Activated CD4-positive, alpha-beta T cell treated with anti-CD3 and anti-CD28 coated beads, Interleukin-2, amount 50 U/mL, for 24 hours (primary cell): ENCODE measurements at places on chromosomes 2 and 18.

DNA sequence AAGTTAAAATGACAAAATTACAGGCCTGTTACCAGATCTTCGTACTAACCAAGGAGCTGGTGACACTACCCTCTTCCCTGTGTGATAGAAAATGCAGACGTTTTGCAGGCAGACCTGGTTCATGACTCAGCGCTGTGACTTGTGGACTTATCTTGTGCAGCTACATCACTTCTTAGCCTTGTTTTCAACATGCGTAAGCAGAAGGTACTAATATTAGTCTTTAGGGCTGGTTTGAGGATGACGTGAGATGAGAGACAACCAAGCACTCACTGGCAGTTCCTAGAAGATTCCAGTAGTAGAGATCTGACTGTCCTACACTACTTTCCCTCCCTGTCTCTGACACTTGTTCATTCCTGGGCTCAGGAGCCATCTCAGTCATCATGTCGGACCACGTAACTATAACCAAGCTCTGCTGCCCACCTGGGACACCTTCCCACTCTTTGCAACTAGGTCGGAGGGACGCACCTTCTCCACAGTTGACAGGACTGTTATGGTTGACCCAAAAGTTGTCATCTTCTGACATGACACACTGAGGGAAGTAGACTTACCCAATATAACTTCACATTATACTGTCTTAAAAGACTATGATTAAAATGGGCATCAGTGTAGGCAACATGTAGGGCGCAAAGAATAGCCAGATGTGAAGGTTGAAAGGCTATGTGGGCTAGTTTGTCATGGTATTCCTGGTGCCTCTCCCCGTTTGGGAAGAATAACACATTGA lies 64.8 kb downstream of the TNFRSF11A start:
- no peak for DNase-seq

DNA sequence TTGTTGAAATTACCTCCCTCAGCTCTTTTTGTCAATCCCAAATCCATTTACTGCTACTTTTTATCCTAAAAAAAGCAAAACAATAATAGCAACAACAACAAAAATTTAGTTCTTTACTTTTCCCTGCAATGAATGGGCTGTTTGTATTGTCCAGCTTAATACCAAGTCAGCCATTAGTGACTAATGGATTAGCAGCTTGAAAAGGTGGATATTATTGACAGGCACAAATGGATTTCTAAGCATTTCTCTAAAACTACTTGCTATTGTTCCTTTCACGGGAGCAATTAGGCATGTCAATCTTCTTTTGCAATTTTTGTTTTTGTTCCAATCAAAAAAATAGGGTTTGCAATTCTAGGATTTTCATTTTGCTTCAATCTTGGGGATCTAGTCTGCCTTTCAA lies 32.1 kb upstream of the SPAG16 start:
- DNase-seq = no peak

DNA sequence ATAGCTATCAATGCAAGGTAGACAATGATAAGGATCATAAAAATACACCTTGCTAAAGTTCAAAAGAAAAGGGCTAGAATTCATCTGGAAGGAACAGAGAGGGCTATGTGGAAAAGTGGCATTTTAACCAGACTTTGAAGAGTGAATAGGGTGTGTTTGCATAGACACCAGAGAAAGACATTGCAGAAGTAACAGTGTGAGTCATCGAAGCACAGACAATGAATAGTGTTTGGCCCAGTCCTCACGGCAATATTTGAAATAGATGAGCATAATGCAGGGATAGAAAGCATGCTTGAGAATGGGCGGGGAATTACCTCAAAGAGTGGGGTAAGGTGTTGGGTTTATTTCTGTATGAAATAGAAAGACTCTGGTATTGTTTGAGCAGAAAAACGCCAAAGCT lies 24.2 kb downstream of the MYT1L start:
- no peak for DNase-seq

DNA sequence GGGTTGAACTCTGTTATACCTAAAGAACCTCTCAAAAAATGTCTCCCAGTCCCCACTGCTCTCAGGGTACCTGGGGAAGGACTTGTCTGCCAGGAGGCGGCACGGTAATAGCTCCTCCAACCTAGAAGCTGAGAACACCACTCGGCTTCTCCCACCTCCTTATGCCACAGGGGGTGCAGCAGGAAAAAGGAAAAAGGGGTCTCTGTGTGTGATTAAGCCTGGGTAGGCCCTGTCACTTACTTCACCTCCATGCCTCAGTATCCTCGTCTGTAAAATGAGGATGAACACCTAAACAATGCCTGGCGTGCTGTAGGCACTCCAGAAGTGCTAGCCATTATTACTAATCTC lies 76.6 kb downstream of the EMX1 start:
- DNase-seq = no peak

DNA sequence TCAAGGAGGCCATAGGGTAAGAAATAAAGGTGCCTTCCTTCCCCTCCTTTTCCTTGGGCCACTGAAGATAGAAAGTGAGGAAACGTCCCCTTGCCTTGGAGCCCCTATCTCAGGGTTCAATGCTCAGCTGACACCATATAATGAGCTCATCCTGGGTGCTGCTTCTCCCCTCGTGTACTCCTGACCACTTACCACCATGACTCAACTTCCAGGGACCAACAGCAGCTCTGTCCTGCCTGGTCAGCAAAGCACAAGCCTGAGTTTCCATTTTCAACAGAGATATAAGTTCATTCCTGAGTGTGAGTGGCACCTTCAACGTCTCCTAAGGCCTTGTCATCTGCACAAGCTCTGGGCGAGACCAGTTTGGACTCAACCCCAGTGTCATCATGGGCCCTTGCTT lies 151.2 kb downstream of the CAPN13 start:
- no peak for DNase-seq

GRCh38 chr18:54250846-54251261 lies 18.5 kb upstream of the POLI start:
- DNase-seq = no peak

DNA sequence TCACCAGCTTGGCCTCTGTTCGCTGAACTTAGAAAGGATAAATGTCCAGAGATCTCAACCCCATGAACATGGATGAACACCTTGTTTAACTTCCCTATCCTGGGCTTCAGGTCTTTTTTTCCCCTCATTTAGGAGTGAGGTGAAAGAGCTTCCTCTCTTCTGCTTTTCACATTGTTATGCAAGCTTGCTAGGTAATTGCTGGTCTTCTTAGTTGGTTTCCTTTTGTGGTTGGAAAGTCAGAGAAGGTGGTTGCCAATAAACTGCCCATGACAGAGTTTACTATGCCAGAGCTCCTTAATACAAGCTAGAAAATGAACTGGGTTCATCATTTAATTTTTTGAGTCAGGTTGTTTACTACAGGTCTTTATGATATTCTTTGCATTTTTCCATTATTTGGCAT lies 16.6 kb downstream of the SLC9A4 start:
- DNase-seq = no peak

GRCh38 chr2:153971250-153971649 lies 99.5 kb downstream of the GALNT13 start:
- DNase-seq = no peak

- DNase-seq = no peak
Observed at GRCh38 chr2:6394276-6394675, 471.4 kb downstream of the CMPK2 start.

GRCh38 chr2:53334610-53335009 lies 433.0 kb upstream of the CHAC2 start:
- no peak for DNase-seq

GRCh38 chr18:45024357-45025088 lies 343.8 kb downstream of the SETBP1 start:
- DNase-seq = no peak

DNA sequence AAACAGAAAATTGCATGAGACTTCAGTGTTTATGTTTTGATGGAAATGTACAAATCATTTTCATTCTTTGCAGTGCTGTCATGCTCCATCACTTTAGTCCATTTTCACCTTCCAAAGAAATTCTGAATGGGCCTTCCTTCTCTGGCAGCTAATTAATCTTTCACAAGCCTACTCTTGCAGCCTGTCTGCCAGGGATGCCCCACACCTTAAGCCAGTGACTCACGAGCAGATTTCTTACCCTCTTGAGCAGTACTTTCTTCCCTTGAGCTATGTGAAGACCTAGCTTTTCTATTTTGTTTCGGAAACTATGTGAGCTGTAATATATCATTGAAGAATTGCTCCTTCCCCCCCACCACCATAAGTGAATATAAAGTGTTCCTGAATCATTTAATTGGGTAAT lies 404.3 kb upstream of the VWC2L start:
- no peak for DNase-seq

DNA sequence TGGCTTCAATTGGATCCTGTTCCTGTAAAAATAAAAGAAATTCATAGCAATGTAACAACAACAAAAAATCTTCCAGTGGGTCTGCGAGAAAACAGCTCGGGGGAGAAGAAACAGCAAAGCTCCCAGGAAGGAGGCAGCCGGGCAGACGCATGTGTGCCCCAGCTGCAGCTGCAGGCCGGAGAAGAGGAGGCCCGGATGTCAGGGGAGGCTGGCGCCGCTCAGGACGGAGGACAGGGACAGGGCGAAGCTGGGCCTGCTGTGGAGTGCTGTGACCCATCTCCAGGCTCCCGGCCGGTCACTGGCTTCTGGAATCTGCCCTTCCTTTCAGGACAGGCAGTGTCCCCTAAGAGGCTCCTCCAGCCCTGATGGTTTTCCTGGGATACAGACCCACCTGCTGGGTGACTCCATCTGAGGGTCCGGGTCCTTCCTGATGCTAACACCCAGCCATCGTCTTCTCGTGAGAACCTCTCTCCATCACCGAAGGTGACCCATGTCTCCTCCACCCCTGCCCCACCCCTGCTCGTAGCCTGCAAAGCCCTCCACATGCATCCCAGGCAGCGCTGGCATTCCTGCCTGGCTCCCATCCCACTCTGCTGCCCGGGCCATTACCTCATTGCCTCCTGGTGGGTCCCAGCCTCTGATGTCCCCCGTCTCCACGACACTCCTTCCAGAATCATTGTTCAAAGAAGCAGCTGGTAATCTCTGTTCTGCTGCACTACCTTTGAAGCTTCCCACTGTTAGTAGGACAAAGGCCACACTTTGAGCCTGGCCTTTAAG lies 145.4 kb upstream of the TWIST2 start:
- DNase-seq = no peak

GRCh38 chr2:45882707-45883602 lies 231.5 kb downstream of the PRKCE start:
- no peak for DNase-seq

- no peak for DNase-seq
Observed at GRCh38 chr2:26904839-26905238, 56.9 kb downstream of the DPYSL5 start.
